ENCODE measurements at places on chromosomes 6 and 20.
A peak's percentile ranks its signal among the peaks of the same experiment; 100 is the strongest.

DNA sequence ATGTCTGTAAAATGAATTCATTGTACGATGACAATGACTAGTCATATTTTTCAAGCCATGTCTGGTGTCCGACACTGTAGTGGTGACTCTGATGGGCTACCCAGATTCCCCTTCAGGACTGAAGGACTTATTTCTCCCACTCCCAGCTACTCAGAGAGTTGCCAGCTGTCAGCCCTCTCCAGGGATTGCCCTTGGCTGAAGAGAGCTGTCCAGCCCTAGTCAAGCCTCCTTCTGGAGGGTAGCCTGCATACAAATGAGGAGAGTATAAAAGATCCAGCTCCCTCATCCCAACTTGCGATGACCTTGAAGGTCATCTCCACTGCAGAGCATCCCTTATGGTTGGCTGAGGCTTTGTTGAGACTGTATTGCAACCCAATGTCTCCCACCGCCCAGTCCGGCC lies 29.9 kb downstream of the JPH2 start:
- DNase-seq: no peak

DNA sequence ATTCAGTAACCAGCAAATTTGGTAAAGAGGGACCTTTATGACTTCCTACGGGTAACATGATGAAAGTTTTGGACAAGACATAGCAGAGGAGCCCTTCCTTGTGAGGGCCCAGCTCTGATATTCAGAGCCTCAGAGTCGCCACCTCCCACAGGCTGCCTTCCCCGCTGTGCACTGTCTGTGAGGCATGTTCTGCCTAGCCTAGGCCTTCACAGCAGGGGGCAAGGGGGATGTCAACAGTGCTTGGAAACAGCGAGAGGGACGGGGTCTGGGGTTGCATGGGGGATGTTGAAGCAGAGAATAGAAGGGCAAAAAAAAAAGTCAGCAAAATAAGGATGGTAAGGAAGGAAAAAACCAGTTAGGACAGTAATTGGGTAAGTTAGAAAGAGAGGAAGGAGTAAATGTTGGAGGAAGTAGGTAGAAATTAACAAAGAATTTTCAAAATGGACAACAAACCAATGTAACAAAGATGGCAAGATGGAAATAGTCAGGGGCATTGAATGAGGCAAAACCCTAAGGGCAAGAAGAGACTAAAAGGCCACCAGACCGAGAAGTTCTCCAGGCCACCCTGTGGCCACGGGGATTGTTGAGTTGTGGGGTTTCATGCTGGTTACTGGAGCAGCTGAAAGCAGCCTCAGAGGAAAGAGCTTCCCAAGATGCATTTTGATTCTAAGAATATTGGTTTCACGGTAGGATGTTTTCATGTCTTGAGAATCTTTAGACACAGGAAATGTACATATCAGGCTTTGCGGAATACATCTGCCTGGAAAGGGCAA lies 139.8 kb downstream of the LY86 start:
- DNase-seq: no peak

DNA sequence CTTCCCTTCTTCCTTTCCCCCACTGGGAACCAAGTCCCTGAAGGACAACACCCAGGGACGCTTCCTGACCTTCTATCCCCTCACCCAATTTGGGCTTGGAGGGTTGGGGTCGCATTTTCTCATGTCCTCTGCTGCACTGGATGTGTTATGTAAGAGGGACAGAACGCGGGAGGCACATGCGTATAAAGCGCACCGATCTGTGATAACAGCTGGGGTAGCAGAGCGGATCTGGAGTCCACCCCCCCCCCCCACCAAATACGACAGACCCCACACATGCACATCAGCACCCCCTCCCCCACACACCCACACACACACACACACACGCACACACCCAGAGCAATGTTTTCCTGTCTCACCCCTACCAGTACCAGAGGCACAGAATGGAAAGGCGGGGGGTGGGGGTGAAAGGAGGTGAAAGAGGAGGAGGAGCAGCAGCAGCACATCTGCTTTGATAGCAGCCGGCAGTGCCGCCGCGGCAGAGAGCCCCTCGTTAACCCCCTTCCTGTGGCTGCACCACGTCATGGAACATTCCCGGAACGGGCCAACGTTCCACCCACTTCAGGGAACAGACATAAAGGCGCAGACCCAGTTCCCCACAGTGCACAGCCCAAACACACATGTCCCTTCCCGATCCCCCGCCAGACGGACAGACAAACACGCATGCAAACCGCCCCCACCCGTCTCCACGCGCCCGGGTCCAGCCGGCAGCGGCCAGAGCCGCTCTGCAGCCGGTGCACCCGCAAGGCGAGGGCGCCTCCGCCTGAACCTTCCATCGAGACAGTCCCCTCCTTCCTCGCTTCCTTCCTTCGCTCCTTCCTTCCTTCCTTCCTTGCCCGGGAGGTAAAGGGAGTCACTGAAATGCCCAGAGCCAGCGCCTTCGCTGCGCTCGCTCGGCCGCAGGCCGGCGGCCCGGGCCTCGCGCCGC lies 590 bp downstream of the HIVEP2 start:
- DNase-seq: peak; percentile 91

GRCh38 chr6:10555625-10556309 lies 34.6 kb downstream of the GCNT2 start:
- DNase-seq: no peak

- DNase-seq: no peak
These were observed 29.0 kb downstream of the ARMC2 start for GRCh38 chr6:108877046-108877751.

- DNase-seq: no peak
These were observed 6.1 kb downstream of the MANBAL start for GRCh38 chr20:37295595-37295994.

DNA sequence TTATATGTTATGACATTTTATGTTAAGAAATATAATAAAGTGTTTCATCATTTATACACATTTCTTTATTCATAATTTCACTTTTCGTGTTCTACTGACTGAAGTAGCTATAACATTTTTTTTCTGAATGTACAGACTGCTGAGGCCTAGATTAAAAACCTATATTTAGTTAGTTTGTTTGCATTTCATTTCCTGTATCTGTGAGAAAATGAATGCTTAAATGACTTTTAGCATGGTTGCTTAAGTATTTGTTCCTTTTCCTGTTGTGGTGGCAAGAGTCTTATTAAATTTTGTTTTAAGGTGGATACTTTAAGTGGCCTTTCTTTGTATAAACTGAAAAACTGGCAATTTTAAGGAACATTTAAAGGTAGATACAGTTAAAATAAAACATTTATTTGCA lies 779.7 kb upstream of the MAN1A1 start:
- DNase-seq: no peak
